ENCODE measurements at places on chromosomes 5 and 9. TPM values are rescaled to one million over a fixed set of nuclear protein-coding genes. Genes with fewer than 3 reads are reported as not detected.

The PCDHA10 gene
- total RNA-seq: not detected

The FAF2 gene
- total RNA-seq: 45.2 TPM

The SLIT3 gene
- 0.72 TPM for total RNA-seq

The FGD3 gene
- 54.6 TPM for total RNA-seq

The PRLR gene
- total RNA-seq: not detected

The AGXT2 gene
- total RNA-seq: not detected

The FAM153A gene
- 5.8 TPM for total RNA-seq

The HMHB1 gene
- not detected for total RNA-seq

The ORM1 gene
- not detected for total RNA-seq

The DNAJC21 gene
- total RNA-seq: 64.7 TPM

The MYMK gene
- total RNA-seq: not detected

The CCL28 gene
- 8.6 TPM for total RNA-seq

The ZNF474 gene
- total RNA-seq: not detected

The PTPRD gene
- 0.04 TPM for total RNA-seq

The ARID3C gene
- total RNA-seq: 0.44 TPM

The CCNO gene
- total RNA-seq: 0.20 TPM

The SLC27A4 gene
- total RNA-seq: 41.2 TPM

The CBY3 gene
- 0.57 TPM for total RNA-seq

The PTGES gene
- not detected for total RNA-seq

The PSAT1 gene
- total RNA-seq: 93.4 TPM

The GFPT2 gene
- 1.9 TPM for total RNA-seq

The SLC6A7 gene
- not detected for total RNA-seq

The GABRB2 gene
- not detected for total RNA-seq

The KIF4B gene
- total RNA-seq: 0.09 TPM

The PROB1 gene
- 7.2 TPM for total RNA-seq
